ENCODE measurements at places on chromosomes 5 and 9. TPM values are rescaled to one million over a fixed set of nuclear protein-coding genes. Genes with fewer than 3 reads are reported as not detected.

TAS2R1 gene
- not detected for total RNA-seq

TMEM252 gene
- total RNA-seq, result not detected

NTRK2 gene
- total RNA-seq, result not detected

SLC34A1 gene
- total RNA-seq, result not detected

KIF4B gene
- 0.54 TPM for total RNA-seq

CER1 gene
- 5.2 TPM for total RNA-seq

PCDHGB2 gene
- total RNA-seq, result 11.1 TPM

C5orf63 gene
- total RNA-seq, result 2.0 TPM

NUTM2F gene
- not detected for total RNA-seq

Measured in endothelial cell (in vitro differentiated cells).